ENCODE measurements at places on chromosomes 1 and 21.

DNA sequence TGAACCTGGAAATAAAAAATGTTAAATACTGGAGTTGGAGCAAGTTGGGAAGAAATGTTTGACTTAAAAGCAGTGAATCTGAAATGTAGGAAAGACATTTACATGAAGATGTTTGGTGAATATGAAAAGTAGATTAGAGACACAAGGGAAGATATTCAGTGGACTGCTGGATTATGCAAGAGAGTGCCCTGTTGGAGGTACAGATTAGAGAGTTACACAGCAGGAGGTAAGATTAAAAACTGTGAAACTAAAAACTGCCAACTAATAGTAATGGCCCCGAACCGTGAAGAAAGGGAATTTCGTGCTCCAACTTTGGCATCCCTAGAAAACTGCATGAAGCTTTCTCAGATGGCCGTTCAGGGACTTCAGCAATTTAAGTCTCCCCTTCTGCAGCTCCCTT is 375.4 kb downstream of the DPYD start:
- no peak for DNase-seq

DNA sequence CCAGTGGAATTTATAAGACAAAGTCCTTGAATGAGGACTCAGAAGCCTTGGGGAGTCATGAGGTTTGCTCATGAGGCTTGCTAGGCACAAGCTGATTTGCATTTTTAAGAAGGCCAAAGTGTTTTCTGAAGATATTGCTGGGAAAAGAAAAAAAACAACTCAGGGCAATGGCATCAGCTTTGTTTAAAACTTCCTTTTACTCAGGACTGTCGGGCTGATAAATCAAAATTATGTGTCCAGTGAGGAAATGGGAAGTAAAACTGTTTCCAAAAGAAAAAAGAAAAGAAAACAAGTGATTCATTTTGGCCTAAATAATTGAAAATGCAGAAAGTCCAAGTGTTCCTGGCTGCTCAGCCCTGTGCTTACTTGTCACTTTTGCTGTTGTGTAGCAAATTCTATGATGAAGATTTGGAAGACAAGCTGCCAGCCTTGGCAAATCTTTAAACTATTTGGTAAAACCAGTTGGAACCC is 282.4 kb downstream of the HLX start:
- no peak for DNase-seq

- DNase-seq: no peak
These were observed 115.4 kb downstream of the TRABD2B start for GRCh38 chr1:47881505-47882442.

DNA sequence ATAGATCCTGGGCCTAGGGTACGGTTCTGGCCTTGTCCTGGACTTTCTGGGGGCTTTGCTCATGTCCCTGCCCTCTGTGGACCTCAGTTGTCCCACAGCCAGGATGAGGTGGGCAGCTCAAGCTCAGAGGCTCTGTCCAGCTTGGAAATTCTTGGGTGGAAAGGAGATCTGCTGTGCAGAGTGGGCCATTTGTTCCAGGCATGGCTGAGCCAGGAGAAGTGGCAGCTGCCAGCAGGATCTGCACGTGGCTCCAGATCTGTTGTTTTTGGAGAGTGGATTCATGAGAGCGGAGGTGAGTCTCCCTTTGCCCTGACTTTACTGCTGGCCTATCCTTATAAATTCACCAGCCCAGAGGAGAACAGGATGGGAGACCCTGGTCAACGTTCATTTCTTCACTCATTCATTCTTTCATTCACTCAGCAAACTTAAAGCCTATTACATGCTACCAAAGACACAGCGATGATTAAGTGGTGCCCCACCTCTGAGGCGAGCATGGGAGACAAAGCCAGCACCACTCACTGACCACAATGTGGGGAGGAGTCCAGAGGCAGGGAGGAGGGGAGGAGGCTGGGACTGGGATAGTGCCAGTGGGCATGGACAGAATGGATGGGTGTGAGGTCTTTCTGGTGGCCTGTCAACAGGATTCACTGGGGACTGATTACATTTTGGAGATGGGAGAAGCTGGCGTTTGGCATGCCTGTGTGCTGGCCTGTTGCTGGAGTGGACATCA is 205.1 kb downstream of the TRABD2B start:
- DNase-seq: no peak

DNA sequence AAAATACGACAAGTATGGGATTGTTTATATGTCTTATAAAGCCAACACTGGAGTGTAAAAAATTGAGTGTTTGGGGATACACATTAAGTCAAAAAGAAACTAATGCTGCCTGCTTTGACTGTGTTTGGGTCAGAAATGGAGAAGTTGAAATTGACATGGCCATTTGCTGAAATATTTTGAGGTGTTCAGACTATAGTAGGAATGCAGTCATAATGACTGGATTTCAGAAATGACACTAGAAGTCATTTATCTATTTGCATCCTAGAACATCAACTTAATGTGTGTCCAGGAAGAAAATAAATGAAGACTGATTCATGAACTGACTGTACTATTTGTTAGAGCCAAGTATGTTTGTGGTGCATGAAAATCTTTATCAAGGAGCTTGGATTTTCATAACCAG is 28.4 kb downstream of the RASAL2 start:
- DNase-seq: no peak

DNA sequence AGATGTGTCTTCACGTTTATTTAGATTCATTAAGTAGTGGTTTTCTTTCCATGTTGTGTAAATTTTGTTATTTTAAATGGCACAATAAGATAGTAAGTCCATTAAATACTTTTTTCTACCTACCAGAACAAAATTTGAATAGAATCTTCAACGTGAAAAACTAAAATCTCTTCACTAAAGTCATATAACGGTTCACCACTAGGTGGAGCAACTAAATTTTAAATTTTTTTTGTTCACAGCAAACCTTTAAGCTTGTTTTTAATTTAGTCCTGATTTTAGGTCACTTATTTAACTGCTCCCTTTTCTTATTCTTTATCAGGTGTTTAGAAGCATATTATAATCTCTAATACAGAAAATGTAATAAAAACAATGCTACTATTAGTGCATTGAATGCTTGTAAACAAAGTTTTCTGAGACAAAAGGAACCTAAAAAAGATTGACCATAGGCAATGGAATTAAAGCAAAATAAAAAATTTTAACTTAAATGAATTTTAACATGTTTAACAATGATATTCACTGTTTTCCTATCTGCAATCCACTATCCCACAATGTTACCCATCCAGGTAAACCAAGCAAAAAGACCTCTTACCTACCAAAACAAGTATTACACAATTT is 28.3 kb upstream of the PKN2 start:
- no peak for DNase-seq

DNA sequence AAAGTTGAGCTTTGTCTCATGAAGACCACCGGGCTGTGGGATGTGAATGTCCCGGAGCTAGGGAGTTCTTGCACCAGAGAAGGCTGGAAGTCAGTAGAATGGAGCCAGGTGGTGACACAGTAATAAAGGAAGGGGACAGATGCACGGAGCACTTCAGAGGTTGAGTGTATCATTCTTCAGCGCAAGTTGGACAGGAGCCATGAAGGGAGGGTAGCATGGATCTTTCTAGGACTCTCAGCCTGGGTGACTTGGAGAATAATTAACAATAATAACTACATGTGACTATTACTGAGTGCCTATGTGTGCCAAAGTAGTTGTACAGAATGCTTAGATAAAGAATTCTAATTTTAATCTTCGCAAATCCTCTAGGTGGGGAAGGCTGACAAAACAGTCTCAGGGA is 258.7 kb upstream of the AJAP1 start:
- DNase-seq: no peak

- no peak for DNase-seq
These were observed 5.1 kb upstream of the TMCO4 start for GRCh38 chr1:19804831-19805251.

GRCh38 chr1:26010825-26011224 is 10.8 kb upstream of the EXTL1 start:
- DNase-seq: no peak

DNA sequence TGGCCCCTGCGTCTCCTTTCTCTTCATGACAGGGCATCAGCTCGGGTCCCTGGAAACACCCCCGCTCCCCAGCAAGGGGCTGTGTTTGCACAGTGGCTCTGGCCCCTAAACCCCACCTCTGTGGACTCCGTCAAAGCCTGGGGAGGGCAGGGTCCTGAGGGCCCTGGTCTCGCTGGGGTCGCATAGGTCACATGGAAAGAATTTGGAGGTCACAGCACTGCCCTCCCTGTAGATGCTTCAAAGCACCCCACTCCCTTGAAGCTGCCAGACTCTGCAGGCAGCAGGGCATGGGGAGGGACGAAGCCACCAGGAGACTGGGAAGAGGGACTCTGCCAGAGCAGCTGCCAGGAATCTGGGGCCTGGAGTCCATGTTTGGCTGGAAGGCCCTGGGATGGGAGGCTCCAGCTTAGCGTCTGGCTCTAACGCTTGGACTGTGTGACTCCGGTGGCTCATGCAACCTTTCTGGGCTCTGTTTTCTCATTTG is 36.6 kb upstream of the ECE1 start:
- DNase-seq: no peak

DNA sequence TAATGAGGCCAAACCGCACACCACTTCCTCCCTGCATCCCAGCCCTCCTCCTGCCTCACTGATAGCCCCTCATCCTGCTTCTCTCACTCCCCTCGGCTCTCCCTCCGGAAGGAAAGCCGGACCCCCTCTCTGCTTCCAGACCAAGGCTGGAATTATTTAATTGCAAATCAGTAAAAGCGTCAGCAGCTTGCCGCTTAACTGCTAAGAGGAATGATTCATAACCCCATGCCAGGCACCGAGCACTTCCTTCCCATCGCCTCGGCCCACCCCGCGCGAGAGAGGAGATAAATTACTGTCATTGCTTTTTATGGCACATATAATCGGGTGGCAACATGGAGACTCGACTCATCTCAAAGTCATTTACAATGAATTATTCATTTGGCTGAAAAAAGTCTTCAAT is 77.3 kb downstream of the UBIAD1 start:
- no peak for DNase-seq

- no peak for DNase-seq
These were observed 132.9 kb upstream of the DPYD start for GRCh38 chr1:98053471-98054366.

DNA sequence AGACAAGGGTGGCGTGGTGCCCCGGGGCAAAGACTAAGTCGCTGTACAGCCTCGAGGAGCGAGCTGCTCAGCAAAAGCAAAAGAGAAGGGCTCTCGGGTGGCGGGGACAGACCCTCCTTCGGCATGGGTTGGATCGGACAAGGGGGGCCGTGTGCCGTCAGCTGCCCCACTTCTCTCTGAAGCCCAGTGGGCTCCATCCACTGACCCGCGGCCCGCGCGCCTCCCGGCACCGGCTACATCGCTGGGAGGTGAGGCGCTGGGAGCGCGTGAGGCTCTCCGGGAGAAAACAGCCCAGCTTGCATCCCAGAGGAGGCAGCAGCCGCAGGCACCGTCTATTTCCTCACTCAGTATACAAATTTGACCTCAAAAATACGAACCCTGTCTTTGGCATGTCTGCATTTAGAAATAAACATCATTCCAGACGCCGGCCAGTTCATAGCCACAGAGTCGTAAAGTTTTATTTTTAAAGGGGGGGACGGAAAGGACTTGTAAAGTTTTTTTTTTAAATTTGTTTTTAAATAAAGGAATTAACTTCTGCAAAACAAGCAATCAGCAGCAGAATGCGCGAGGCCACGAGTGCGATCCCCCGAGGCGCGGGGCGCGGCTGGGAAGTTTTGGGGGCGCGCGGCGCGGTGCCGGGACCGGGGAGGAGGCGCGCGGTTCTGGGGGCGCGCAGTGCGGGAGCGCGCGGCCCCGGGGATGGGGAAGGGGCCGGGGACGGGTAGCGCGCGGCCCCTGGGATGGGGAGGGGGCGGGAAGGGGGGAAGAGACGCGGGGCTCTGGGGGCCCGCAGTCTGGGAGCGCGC is 689 bp upstream of the GPR137B start:
- no peak for DNase-seq

DNA sequence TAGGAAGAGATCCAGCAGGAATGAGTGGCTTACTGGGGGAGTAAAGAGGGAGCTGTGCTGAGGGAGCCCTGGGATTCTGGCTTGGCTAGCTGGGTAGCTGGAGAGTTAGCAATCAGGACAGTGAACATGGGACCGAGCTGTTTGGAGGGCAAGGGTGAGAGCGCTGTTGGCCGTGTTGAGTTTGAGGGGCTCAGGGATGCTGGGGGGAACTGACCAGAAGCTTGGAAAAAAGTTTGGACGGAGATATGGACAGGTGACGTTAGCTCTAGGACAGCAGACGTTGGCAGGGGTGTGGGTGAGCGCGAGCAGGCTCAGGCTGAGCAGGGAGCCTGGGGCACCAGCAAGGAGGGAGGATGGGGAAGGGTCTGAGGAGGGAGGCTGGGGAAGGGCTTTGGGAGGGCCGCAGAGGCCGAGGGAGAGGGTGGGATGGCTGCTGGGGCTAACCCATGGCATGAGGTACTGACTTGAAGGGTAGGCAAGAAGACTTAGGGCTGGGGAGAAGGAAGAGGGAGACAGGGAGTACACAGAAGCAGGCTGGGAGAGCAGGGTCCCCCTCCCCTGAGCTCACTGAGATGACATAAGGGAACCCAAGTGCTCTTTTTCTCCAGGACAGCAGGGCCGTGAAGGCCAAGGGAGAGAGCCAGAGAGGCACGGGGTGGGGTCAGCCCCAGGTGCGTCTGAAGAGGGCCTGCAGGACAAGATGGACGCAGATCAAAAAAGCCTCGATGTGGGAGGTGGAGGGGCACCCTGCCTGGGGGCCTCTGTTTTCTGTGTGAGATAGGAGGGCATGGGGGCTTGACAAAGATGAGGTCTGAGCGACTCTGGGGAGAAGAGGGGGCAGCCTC is 8.2 kb downstream of the SH2D2A start:
- no peak for DNase-seq

DNA sequence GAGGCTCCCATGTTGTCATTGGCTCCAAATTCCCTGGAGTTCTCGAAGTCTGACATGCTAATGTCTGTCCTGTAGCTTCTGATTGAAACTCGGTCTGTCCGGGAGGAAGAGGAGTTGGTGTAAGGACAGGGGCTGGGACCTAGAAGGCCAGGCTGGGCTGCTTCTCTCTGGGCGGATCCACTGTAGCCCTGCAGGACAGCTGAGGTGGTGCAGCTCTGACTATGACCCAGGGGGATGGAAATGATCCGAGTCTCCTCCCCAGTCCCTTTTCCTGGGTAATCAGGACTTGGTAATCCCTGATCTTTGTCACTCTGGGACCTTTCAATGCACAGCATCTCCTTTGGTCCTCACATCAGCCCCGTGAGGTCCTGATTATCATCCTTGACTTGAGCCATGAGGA is 10.0 kb upstream of the FCMR start:
- DNase-seq: no peak

- DNase-seq: peak; percentile 57
These were observed at the start of gene KLHL21 for GRCh38 chr1:6602669-6603237. Gene KLHL21, minus strand, starts transcription at chr1:6602869. Its CDS starts 52 bp downstream, at chr1:6602817.

GRCh38 chr1:191134796-191135195 is 657.1 kb upstream of the BRINP3 start:
- DNase-seq: no peak

DNA sequence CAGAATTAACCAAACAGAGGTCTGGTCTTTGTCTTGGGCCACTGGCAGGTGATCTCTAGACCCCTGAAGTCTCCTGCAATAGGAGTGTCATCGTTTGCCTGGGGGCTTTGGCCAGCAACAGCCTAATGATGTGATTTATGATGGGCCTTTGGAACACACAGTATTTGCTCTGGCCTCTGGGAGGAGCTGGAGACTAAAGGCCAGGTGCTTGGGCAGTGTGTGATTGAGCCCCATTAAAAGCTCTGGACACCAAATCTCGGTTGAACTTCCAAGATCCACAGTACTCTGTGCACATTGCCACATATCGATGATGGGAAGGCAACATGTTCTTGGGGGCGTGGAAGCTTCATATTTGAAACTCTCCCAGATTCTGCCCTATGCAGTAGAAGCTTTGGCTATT is 32.0 kb upstream of the TLR5 start:
- no peak for DNase-seq

GRCh38 chr21:41726970-41727783 is 39.7 kb downstream of the RIPK4 start:
- DNase-seq: no peak

GRCh38 chr21:28636752-28637691 is 355.7 kb downstream of the LTN1 start:
- DNase-seq: no peak

All from esophagus squamous epithelium (tissue), 5 donors.